WTC11 (cell line): ENCODE measurements at places on chromosomes 1 and 21. TPM values are rescaled to one million over a fixed set of nuclear protein-coding genes. Genes with fewer than 3 reads are reported as not detected.

- peak; percentile 60 for DNase-seq
Observed at GRCh38 chr1:76868916-76869315, 1.6 kb downstream of the ST6GALNAC5 start.

- DNase-seq = peak; percentile 85
Observed at GRCh38 chr1:29235955-29236711, at the start of gene PTPRU. TSS of gene PTPRU (plus strand) at chr1:29236522. CDS start at chr1:29236645, 123 bp downstream.

DNA sequence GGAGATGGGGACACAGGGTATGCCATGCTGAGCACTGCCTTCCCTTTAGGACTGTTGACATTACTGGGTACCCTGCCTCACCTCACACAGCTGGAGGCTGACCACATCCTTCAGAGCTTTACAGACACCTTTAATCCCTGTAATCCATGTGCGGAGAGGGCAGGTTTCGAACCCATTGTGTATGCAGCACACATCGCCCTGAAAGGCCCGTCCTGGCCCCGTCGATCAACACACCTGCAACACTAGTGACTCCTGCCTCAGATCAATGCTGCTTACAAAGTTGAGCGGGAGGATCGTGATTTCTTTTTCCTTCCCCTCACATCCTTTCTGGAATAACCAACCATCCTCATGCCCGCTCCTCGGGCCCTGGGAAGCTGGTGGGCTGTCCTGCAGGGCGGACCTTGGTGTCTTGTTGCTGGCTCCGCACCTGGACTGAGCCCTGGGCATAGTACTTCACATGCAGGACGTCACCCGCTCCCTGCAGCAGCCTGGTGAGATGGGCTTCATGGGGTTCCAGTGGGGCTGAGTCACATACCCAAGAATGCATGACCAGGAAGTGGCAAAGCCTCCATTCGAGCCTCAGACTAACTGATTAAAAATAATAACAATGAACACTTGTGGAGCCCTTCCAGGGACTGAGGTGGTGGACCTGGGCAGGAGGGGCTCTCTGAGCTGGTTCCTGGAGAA, 403.6 kb downstream of the PTPRU start:
- DNase-seq = no peak

DNA sequence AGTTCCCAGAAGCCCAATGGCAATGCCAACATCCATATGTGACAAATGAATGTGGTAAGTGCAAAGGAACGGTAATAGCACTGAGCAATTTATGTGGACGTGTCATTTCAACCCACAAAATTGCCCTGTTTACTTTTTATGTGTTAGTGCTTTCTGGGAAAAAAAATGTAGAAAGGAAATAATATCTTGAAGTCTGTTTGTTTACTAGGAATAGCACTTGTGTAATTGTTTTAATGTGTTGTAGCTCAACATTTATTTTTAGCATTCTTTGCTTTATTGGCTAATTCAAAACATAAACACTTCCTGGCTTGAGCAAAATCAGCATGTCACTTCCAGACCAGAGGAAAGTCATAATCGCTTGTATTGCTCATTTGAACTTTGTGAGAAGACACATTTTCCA, 224.8 kb upstream of the KCNK2 start:
- no peak for DNase-seq

GRCh38 chr1:31860581-31860980, 44.8 kb upstream of the SPOCD1 start:
- no peak for DNase-seq

GRCh38 chr1:12810691-12811408, 19.7 kb downstream of the PRAMEF1 start:
- DNase-seq = no peak

- no peak for DNase-seq
Observed at GRCh38 chr1:110454328-110454727, 3.4 kb downstream of the PROK1 start.

The TPTE gene
- not detected in 3 replicates for total RNA-seq

The MATN1 gene
- 0.16 to 0.25 TPM (median 0.24 TPM) in 3 replicates for total RNA-seq

- DNase-seq = no peak
Observed at GRCh38 chr1:118396829-118397495, 211.9 kb upstream of the SPAG17 start.

DNA sequence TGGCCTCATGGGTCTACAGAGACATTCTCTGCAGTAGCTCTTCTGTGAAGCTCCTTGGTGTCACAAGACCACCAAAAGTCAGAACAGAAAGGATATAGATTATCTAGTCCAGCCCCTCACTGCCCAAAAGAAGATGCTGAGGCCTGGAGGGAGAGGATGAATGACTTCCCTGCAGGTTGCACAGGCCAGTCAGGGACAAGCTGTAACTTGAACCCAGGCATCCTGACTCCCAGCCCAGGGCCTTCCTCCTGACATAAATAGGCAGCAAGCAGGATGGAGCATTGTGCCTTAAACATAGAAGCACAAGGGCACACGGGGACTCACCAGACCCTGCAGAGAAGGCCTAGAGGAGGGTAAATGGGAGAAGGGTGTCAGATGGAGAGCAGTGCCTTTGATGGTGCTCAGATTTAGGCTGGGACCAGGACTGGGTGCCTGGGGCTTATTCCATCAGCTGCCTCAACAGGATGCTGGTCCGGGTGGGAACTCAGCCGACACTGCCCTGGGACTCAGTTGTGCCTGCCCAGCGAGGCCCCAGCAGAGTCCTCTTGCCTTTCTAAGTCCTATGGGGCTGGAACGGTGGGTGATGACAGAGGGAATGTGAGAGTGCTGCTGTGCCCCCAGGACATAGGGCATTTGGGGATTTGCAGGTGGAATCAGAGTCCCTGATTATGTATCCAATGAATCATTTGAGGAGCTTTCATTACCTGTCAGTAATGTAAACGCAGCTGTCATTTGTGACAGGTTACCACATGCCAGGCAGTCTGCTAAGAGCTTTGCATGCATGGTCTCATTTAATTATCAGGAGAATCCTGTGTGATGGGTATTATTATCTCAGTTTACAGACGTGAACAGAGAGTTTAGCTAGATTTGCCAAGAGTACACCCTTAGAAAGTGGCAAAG, 13.2 kb downstream of the S100A7A start:
- no peak for DNase-seq

- DNase-seq = no peak
Observed at GRCh38 chr21:15837645-15838044, 107.9 kb downstream of the USP25 start.

DNA sequence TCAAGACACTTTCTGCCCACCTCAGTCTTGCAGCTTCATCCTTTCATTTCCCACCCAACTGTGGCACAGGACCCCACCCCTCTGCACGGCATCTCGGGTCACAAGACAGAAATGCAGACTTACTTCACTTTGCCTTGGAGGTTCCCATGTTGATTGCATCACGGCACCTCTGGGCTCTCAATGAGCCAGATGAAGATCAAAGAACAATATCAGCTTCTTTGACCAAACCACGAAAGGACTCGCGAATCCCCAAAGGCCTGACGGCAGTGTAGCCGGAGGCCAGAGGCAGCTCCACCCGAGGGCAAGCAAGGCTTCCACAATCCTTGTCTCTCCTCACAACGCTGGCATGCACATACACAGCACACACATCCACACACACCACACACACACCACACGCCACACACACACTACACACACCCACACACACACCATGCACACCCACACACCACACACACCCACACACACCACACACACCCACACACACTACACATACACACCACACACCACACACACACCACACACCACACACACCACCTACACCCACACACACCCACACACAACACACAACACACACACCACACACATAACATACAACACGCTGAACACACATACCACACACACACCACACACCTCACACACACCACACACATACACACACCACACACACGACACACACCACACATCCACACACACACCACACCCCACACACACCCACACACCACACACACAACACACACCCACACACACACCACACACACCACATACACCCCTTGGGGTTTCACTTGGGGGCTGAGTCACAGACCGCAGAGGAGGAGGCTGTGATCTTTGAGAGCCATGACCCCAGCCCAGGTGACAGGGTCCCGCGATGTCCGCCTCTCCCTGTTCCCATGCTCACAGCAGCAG, 35.8 kb downstream of the UBASH3A start:
- DNase-seq = no peak

The HMCN1 gene
- total RNA-seq = 5.6 to 10.6 TPM (median 10.5 TPM) in 3 replicates

DNA sequence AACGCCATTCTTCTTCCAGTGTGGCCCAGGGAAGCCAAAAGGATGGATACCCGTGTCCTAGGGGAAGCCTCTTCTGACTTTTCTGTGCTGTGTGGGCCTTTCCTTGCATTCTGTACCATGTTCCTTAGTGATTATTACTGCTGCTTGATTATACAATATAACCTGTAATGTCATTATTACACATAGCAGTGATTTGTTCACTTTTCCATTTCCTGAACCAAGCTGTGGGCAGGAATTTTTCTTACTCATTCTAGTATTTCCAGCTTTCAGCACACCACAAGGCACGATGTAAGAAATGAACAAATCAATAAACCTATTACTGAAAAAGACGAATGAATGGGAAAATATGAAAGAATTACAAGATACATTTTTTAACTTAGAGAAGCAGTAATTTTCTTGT, 8.4 kb upstream of the USP33 start:
- DNase-seq = no peak

DNA sequence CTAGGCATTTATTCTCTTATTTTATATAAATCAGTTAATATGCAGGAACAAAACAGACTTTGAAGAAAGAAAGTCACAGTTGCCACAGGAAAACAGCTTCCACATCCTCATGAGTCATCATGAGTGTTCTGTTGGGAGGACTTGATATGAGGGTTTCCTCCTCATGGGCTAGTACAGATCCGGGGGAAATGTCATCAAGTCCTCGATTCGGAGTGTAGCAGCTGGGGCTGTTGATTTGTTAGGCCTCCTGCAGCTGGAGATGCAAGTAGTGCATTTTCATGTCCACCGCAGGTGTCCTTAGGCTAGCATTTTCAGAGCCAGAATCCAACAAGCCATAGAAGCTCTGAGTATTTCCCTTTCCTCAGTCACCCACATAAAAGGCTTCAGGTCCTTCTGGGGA, 36.7 kb downstream of the ADAM30 start:
- no peak for DNase-seq

DNA sequence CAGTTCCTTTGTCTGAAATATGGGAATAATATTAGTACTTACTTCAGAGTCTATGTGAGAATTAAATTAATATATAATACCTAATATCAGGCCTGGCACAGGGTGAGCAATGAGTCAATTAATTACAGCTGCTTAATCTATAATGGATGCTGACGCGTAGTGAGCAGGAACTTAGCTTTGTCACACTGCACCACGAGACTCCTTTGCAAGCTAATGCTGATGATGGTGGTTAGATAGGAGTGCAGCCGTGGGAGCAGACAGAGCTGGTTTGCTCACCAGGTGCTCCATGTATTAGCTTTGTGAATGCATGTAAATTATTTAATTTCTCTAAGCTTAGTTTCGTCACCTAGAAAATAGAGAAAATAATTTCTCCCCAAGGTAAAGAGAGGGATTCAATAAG, 35.1 kb downstream of the KCNJ15 start:
- no peak for DNase-seq

DNA sequence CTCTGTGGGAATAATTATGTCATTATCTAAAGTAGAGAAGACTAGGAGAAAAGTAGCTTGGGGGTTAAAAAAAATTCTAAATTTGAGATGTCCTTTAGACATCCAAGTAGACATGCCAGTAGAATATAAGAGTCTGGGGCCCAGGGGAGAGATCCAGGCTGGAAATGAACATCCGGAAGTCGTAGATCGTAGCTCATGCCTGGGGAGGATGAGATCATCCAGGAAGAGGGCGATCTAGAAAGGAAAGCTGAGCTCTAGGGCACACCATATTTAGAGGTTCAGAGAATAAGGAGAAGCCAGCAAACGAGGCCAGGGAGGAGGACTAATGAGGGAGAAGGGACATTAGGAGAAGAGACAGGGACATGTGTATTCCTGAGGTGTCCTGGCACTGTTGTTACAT, 12.2 kb downstream of the NGF start:
- DNase-seq = no peak

GRCh38 chr1:9071554-9072235, 2.3 kb upstream of the SLC2A5 start:
- no peak for DNase-seq

DNA sequence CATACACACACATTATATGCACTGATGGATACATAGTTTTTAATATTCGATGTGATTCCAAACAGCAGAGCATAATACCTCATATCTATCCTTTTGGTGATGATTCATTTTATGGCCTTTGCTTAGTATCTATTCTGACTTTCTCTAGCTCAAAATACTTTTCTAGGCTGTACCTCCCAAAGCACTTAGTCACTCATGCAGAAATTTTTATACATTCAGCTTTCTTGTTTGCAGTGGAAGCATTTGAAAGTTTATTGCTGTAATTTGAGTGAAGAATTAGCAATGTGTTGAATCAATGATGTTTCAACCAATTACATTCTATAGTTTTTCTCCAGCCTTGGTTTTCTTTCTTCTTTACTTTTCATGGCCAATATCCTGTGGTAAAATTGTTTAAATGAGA, 66.7 kb downstream of the LBR start:
- no peak for DNase-seq

The TMEM200B gene
- total RNA-seq = 19.1 to 22.6 TPM (median 22.1 TPM) in 3 replicates

The PDPN gene
- total RNA-seq = 128 to 158 TPM (median 135 TPM) in 3 replicates

The RXRG gene
- total RNA-seq = not detected in 3 replicates

DNA sequence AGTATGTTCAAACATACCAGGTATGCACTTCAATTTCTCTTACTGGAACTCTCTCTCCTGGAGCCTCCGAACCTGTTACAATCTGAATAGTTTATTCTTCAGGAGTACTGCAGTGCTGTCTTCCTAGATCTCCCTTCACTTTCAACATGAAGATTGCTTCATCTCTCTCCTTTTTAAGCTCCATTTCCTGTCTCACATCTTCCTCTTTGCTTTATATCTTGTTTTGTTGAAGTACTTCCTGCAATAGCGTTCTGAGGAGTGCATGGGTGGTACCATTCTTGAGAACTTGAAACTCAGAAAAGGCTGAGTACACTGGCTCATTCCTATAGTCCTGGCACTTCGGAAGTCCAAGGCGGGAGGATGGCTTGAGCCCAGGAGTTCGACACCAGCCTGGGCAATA, 15.7 kb upstream of the C1orf146 start:
- DNase-seq = no peak

The OR2T10 gene
- total RNA-seq = not detected in 3 replicates

The IL20 gene
- not detected in 3 replicates for total RNA-seq

The KLF17 gene
- not detected in 3 replicates for total RNA-seq

GRCh38 chr1:224287714-224288113, 42.3 kb downstream of the NVL start:
- no peak for DNase-seq

GRCh38 chr1:212955098-212955497, 4.8 kb downstream of the VASH2 start:
- DNase-seq = no peak

The KCND3 gene
- 0.18 to 0.35 TPM (median 0.18 TPM) in 3 replicates for total RNA-seq

DNA sequence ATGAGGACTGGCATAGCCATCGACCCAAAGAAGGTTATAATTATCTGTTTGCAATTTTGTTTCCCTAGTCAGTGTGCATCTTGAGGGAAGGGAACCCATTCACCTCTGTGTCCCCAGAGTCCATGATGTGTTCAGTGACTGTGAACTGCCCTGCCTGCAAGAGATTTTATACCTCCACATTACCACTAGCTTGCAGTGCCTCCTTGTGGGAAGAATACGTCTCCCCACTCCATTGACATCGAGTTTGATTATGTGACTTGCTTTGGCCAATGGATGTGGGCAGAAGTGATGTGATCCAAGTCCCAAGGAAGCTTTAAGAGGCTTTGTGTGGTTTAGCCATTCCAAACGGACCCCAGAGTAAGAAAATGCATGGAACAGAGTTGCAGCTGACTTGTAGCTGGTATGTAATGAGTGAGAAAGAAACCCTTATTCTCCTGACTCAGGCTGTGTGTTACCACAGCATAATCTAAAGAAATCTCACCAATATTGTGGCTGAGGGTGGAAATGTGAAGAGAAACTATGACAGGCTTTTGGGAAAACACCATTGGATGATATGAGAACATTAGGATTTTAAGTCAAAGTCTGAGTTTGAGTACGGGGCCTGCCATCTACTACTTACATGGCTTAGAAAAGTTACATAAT, 47.8 kb upstream of the NRDC start:
- no peak for DNase-seq

The VCAM1 gene
- 0.07 to 0.64 TPM in 2 of 3 replicates, not detected in the other for total RNA-seq
